Hypothalamus (tissue), 51 donors: ENCODE measurements at places on chromosomes 1 and 21.

- DNase-seq = no peak
Observed at GRCh38 chr1:1624443-1625403, 7.2 kb upstream of the MMP23B start.

DNA sequence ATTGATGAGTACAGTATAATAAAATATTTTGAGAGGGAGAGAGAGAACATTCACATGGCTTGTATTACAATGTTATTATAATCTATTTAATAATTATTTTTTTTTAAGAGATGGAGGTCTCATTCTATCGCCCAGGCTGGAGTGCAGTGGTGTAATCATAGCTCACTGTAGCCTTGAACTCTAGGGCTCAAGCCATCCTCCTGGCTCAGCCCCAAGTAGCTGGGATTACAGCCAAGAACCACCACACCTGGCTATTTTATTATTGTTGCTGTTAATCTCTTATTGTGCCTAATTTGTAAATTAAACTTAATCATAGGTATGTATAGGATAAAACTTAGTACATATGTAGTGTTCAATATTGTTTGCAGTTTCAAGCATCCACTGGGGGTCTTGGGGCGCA is 57.8 kb downstream of the HS2ST1 start:
- DNase-seq = no peak

- no peak for DNase-seq
Observed at GRCh38 chr1:222995236-222995580, 147.8 kb downstream of the TLR5 start.

DNA sequence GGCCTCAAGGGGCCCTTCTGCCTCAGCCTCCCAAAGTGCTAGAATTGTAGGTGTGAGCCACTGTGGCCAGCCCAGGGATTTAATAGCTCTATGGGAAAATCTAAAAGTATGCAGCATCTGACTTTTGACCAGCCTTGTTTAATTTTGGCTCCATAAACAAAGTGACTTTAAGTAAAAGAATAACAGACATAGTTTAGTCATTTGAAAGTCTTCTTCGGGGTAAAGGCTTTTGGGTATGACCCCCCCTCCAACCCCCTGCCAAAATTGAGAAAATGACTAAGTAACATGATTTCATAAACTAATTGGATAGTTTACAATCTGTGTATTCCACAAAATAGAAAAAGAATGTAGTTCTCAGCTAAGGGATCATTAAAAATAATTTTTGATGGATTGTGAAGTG is 17.0 kb downstream of the GPBP1L1 start:
- no peak for DNase-seq

DNA sequence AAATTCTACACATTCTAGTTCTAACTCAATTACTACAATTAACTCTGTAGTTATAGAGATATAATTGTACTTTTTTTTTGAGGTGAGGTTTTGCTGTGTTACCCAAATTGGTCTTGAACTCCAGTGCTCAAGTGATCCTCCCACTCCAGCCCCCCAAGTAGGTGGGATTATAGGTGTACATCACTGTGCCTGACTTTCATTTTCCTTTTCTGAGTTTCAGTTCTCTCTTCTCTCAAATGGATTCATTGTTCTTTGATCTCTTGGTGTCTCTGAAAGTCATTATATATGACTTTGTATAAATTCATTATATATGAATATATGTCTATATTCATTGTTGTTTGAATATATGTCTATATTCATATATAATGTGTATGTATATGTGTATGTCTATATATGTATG is 74.0 kb upstream of the GALNT2 start:
- no peak for DNase-seq

DNA sequence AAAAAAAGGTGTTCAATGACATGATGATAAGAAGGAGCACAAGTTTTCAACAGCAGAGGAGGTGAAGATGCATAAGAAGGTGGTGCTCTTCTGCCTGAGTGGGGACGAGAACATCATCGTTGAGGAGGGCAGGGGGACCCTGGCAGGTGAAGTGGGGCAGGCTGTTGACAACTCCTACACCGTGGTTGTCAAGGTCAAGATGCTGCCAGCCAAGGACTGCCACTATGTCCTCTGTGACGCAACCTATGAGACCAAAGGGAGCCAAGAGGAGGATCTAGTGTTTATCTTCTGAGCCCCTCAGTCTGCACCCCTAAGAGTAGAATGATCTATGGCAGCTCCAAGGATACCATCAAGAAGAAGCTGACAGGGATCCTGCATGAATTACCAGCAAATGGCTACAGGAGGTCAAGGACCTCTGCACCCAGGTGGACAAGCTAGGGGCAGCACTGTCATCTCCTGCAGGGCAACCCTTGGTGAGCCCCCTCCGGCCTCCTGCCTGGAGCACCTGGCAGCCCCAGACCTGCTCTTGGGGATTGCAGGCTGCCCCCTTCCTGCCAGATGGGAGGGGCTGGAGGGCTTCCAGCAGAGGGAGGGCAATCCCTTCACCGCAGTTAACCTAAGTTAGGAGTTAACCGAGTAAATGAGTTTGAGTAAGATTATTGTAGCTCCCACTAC is 80.5 kb downstream of the ZNF281 start:
- DNase-seq = no peak

GRCh38 chr1:81424061-81424460 is 376.7 kb upstream of the ADGRL2 start:
- DNase-seq = no peak

- DNase-seq = no peak
Observed at GRCh38 chr1:9776685-9777084, 47.1 kb downstream of the CLSTN1 start.

- no peak for DNase-seq
Observed at GRCh38 chr1:211547710-211548109, 31.3 kb downstream of the SLC30A1 start.

- no peak for DNase-seq
Observed at GRCh38 chr1:9084906-9085305, 15.5 kb upstream of the SLC2A5 start.

GRCh38 chr1:58941471-58942289 is 157.8 kb upstream of the JUN start:
- DNase-seq = no peak

DNA sequence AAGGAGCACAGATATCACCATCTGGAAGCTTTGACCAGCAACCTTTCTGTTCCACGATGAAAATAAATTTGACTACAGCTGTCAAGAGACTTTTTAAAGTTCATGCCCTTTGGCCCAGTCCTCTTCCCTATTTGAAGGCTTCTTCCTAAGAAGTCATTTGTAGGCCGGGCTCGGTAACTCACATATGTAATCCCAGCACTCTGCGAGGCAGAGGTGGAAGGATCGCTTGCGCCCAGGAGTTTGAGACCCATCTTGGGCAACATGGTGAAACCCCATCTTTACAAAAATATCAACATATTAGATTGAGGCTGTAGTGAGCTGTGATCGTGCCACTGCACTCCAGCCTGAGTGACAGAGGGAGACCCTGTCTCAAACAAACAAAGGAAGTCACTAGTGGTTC is 58.3 kb upstream of the IFFO2 start:
- DNase-seq = no peak

DNA sequence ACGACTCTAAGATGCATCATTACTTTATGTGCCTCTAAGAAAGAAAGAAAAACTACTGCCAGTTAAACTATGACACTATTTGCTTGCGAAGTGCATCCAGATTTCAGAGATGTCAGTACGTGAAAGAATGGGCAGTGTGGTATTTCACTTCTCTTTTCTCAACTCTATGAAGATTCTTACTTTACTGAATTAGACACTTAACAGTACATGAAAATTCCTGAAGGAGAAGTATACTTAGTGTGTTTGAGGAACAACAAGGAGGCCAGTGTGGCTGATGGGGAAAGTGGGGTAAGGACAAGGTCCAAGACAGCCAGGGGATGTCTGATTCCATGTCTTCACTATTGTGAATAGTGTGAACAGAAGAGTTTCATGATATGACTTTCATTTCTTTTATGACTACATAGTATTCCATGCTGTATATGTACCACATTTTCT is 53.9 kb upstream of the HSD17B7 start:
- no peak for DNase-seq

GRCh38 chr1:95169548-95169947 is 52.4 kb downstream of the TLCD4 start:
- DNase-seq = no peak

DNA sequence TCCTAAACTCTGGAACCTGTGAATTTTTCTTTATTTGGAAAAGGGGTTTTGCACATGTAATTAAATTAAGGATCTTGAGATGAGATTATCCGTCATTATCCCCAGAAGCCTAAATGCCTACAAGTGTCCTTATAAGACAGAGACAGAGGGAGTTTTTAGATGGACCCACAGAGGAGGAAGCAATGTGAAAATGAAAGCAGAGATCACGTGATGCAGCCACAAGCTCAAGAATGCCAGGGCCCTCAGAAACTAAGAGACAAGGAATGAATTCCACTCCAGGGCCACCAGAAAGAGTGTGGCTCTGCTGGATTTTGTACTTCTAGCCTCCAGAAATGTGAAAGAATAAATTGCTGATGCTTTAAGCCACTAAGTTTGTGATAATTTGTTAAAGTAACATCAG is 183.6 kb upstream of the UBE2U start:
- DNase-seq = peak; percentile 7

GRCh38 chr1:1136547-1137230 is 20.8 kb upstream of the C1orf159 start:
- DNase-seq = no peak

GRCh38 chr1:210901981-210902770 is 231.8 kb downstream of the KCNH1 start:
- DNase-seq = no peak

GRCh38 chr1:12472798-12473551 is 145.0 kb downstream of the DHRS3 start:
- DNase-seq = no peak

- DNase-seq = peak; percentile 31
Observed at GRCh38 chr1:72284348-72285073, 2.2 kb upstream of the NEGR1 start.

DNA sequence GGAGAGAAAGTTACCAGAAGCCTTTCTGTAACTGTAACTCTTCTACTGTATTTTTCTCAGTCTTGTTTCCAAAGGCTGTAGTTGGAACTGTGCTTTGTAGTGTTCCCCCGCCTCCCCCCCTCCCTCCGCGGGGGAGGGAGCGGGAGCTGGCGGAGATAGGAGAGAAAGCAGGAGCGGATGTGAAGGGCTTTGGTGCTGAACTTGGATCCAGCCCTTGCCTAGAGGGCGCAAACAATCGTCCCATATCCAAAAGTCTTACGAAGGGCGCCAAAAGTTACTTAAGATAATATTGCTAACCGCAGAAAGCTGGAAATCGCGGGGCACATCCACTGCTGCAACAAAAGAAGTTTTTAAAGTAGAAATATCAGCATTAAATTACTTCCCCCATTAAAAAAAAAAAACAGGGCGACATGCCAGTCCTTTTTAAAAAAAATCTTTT is 2.4 kb upstream of the NFIA start:
- DNase-seq = peak; percentile 53

DNA sequence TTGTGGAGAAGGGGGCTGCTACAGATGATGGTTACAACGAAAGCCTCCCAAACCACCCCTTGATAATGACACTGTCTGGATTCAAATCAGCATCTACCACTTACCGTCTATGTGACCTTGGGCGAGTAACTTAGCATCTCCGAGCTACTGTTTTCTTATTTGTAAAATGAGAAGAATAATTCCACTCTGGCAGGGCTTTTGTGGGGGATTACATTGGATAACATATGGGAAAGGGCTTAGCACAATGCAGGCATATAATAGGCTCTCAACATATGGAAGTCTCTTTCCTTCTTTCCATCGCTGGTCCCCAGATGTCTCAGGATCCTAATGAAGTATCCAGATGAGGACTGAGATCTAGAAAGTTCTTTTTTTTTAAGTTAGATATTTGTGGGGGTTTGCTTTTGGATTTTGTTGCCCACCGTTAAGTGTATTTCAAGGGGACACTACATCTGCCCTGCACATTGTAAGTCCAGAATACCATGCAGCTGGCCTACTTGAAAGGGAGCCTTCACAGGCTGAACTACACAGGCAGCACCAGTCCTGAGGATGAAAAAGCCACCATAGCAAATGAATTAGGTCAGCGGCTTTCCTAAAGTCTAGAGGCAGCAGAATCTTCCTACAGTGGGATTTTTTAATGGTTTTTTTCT is 172.2 kb upstream of the IRF2BP2 start:
- DNase-seq = no peak

GRCh38 chr21:43362321-43362791 is 64.6 kb downstream of the SIK1 start:
- DNase-seq = peak; percentile 32

DNA sequence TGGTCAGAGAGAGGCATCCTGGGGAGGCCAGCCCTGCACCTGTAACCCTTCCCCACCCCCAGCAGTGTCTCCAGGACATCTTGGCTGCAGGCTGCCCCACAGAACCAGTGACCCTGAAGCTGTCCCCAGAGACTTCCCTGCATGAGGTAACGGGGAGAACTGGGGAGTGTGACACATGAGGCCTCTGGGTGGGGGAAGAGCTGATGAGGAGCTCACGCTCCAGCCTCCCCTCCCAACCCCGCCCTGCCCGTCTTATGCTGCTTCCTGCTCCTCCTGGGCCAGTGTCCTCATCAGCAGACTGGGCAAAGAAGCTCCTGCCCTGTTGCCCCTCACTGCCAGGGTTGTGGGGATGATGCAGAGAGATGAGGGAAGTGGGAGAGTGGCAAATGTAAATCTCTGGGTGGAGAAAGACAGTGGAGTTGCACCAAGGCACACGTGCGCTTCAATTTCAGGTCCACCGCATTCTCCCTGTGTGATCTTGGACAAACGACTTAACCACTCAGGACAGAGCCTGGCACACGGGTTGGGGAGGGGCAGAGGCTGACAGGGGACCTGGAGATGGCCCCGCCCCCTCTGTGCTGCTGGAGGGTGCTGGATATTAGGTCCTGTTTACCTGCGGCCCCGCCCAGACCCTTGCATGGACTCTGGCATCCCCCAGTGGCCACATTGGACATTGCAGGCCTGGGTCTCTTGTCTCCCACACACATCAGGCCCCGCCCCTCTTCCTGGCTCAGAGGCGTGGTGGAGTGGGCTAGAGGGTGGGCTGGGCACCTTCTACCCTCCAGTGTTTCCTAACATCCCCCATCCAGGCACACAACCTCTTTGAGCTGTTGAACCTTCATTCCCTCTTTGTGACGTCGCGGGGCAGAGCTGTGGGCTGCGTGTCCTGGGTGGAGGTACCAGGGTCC is 12.3 kb downstream of the CLCNKB start:
- DNase-seq = peak; percentile 19

GRCh38 chr1:3331564-3331963 is 122.9 kb upstream of the ARHGEF16 start:
- no peak for DNase-seq

DNA sequence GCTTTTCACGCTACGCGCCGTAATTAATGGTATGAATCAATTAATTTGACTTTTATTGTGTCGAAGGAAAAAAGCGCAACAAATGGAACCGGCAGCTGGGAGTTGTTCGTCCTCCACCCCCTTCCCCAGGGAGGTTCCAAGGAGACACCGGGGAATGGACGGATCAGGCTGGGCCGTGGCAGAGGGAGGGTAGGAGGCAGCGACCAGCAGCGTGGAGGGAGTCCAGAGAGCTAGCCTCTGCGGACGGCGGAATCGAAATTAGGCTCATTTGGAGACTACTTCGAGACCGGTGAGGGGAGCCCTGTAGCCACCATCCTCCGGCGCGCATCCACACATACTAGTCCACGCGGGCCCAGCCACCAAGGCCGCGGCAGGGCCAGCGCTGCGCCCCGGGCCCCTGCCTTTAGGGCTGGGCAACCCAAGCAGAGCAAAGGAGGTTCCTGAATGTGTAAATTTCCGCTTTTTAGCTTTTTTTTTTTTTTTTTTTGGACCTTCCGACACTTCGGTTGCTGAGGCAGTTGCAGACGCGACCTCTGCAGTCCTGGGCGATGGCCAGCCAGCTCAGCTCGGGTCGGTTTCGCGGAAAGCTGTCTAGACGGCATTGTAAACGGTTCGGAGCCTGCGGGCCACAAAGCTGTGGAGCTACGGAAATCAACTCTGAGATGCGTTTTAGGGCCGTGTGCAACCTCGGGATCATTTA is 2.2 kb upstream of the FOXD3 start:
- DNase-seq = no peak
